ENCODE measurements at places on chromosomes 16 and 17.

- DNase-seq: no peak
These were observed 42.2 kb upstream of the HAPSTR1 start for GRCh38 chr16:9049241-9049640.

- DNase-seq: no peak
These were observed 256.3 kb upstream of the ZFHX3 start for GRCh38 chr16:73304008-73304774.

GRCh38 chr17:48992444-48992843 is 4.7 kb upstream of the IGF2BP1 start:
- DNase-seq: no peak

- DNase-seq: no peak
These were observed 4.0 kb downstream of the BPTF start for GRCh38 chr17:67829331-67829730.

GRCh38 chr16:15536843-15537242 is 102.5 kb downstream of the BMERB1 start:
- DNase-seq: no peak

DNA sequence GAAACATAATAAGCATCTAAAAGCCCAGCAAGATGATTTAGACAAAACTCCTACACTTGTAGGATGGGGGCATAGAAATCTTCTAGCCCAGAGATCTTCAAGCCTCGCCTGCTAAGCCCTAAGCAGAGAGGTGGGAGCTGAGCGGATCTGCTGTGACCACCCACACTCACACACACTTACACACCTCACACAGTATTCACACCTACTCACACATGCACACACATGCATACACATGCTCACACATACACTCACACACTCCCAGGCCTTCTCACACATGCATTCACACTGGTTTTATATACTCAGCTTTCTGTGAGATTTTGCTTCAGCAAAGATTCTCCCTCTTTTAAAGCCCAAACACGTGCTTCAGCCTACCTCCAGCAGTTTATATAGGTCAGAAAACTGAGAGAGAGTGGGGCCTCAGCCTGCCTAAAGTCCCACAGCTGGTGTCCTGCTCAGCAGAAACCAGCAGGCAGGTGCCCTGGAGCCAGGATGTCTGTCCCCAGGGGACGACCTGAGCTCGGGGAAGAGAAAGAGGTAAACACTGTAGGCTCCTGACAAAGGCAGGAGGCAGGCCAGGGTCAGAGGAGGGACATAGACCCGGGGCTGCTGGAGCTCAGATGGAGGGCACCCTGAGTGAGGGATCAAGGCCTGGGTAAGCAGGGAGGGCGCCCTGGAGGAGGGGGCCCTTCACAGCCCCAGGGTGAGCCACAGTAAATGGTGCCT is 12.0 kb upstream of the KRT19 start:
- DNase-seq: no peak

- no peak for DNase-seq
These were observed 31.0 kb downstream of the WNT3 start for GRCh38 chr17:46787478-46787877.

- no peak for DNase-seq
These were observed 22.9 kb downstream of the ALDH3A2 start for GRCh38 chr17:19671433-19671832.

- DNase-seq: no peak
These were observed 145.5 kb downstream of the AXIN2 start for GRCh38 chr17:65415991-65416390.

DNA sequence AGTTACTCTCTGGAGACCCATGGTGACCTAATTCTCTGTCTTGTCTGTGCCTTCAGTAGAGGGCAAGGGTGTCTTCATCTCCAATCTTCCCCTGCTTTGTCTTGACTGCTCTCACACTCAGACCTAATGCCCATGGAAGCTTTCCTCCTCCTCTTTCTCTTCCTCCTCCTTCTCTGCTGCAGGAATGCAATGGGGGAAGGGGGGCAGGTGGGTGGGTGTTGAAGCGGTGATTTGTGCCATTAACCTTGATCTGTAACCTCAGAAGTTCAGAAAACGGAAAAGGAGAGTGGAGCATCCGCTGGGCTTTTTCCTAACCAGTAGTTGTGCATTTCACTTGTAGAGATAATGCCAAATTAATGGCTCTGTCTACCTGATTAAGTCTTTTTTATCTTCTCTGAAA is 172.3 kb upstream of the CDH11 start:
- no peak for DNase-seq

DNA sequence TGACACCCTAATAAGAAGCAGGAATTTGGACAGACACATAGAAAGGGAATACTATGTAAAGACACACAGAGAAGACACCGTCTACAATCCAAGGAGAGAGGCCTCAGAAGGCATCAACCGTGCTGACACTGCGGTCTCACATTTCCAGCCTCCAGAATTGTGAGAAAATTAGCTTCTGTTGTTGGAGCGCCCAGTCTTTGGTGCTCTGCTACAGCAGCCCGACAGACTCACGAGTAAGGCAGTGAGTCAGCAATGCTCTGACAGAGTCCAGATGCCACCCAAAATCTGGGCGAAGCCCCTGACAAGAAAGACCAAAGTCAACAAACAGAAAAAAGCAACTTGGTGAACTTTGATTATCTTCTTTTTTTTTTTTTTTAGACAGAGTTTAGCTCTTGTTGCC is 32.5 kb upstream of the RAI1 start:
- no peak for DNase-seq

- DNase-seq: peak; percentile 36
These were observed 23.2 kb downstream of the DYNC1LI2 start for GRCh38 chr16:66728117-66728787.

GRCh38 chr17:74981318-74981978 is 6.0 kb upstream of the CDR2L start:
- DNase-seq: no peak

- no peak for DNase-seq
These were observed at the start of gene MIF4GD for GRCh38 chr17:75270966-75271232. MIF4GD (minus strand) TSS chr17:75271231; CDS start chr17:75270195, 1,036 bp downstream.

DNA sequence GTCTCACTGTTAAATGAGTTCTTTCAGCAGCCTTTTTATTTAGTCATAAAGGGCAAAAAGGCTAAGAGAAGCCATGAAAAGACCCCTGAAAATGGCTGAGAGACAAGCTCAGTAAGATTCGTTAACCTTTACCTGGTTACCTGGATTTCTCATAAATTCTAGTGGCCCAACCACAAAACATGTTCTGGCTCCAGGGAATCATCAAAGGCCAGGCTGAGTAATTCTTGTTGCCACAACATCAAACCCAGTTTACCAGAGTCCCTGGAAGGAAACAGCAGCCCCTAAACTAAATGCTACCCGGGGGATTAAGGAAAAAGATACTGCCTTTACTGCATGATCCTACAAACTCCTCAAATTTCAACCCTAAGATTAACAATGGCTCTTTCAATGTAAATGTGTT is 15.8 kb downstream of the CYTH1 start:
- DNase-seq: no peak

GRCh38 chr16:85331688-85332087 is 219.4 kb upstream of the CIBAR2 start:
- DNase-seq: no peak

DNA sequence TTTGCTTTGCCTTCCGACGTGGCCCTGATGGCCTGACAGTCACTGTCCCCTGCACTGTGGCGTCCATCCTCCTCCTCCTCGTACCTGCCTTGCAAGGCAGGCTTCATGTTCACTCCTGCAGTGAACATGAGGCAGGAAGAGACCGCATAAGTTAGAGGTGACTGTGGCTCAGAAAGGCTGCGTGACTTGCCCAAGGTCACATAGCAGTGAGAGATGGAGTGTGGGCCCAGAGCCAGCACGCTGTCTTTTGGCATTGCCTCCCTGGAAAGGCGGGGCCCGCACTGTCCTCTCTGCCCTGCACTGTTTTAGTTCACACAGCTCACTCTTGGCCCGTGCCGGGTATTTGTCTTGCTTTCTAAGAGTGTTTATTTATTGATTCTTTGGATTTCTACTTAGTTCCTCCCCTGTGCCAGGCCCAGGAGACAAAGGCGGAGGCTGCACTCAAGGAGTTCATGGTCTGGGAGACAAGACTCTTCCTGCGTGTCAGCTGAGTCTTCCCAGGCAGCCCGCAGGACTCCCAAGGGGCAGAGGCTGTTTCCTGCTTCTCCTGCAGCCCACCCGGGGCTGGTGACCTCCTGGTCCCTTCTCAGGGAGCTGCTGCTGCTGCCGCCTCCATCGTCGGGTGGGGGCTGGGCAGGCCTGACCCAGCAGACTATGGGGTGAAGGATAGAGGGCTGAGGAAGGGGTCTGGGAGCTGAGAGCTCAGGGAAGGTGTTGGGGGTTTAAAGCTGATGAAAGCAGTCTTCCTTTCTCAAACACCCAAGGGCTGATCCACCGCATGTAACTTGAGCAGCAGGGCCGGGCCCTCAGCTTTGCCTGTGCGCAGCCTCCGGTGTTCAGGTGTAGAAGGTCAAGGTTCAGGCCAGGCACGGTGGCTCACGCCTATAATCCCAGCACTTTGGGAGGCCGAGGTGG is 12.7 kb downstream of the CYGB start:
- no peak for DNase-seq

DNA sequence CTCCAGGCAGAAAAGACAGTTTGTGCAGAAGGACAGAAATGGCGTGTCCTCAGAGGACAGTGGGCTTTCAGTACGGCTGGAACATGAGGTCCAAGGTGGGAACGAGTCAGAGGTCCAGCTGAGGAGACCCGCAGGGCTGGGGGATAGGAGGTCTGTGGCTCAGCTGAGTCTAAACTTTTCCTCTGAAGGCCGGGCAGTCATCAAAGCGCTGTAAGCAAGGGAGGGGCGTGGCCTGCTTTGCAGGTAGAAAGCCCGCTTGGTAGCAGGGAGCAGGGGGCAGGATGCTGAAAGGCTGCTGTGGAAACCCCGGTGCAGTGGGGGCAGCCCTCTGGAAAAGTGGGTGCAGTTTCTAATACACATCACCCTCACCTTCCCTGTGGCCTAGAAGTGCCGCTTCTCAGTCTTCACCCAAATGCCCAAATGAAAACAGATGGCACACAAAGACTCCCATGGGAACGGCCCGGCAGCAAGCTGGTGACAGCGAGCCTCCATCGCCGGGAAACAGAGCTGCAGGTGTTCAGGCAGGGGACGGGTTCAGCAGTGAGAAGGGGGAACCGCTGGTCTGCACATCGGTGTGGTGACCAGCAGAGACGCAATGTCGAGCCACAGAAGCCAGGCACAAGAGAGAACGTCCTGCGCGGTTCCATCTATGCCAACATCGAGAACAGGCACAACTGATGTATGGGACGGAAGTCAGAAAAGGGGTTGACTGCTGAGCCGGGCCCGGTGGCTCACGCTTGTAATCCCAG is 12.2 kb upstream of the OSGIN1 start:
- DNase-seq: no peak

DNA sequence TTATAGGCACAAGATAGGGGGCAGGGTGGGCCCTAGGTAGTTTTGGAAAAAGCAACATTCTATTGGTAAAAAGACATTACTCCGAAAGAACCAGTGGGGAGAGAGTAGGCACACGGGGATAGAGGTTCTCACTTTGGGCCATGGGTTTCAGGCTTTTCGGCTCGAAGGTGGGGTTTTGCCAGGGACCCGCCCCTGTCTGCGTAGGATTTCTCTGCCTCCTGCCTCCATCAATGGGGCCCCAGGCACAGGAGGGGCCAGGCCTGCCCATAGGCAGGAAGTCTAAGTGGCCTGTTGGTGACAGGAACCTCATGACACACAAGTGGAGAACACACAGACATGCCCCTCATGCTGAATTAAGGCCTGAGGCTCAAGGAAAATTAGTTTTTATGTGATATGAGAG is 57.5 kb downstream of the RNF213 start:
- no peak for DNase-seq

- DNase-seq: no peak
These were observed 103.3 kb upstream of the ZFHX3 start for GRCh38 chr16:73151225-73151624.

DNA sequence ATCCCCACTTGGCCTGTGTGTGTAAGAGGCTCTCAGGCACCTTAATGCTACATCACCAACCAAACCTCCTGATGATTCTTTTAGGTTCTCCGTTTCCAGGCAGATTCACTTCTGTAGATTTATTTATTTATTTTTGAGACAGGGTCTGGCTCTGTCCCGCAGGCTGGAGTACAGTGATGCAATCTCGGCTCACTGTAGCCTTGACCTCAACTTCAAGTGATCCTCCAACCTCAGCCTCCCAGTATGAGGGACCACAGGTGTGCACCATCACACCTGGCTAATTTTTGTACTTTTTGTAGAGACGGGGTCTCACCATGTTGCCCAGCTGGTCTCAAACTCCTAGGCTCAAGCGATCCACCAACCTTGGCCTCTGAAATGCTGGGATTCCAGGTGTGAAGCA is 12.7 kb upstream of the MEOX1 start:
- DNase-seq: no peak

DNA sequence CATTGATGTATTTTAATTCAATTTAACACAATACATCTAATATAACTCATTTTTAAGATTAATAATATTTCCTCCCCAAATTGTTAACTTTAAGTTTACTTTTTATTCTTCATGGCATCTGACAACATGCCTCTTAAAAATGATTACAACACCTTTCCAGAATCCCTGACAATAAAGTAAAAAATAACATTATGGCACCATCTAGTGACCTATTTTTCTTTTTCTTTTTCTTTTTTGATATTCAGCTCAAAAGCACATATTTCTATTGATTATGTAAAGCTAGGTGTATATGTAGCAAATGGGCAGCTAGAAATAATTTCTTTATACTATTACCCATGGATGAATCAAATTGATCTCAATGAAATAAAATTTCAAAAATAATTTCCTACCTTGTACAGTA is 834.3 kb upstream of the CDH8 start:
- no peak for DNase-seq

DNA sequence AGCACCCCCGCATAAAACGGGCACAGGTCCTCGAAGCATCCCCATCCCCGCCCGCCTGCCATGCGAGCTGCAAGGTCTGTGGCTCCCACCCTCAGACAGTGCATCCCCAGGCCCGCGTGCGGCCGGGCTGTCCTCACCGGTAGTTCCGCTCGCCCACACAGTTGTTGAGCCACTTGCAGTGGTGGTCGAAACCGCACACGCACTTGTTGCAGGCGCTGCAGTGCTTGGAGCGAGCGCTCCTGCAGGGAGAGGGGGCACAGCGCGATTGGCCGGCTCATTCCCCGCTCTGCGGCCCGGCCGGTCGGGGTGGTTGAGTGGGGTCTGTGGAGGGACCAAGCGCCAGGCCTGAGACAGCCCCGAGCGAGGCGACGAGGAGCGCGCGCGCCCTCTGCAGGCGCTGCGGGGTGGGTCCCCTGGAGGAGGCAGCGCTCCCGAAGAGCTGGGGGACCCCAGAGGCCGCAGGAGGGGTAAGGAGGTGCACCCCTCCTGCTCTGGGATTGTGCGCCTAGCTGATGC is 6.0 kb upstream of the TPPP3 start:
- DNase-seq: no peak

GRCh38 chr17:34249478-34249877 is 5.6 kb upstream of the CCL2 start:
- no peak for DNase-seq

DNA sequence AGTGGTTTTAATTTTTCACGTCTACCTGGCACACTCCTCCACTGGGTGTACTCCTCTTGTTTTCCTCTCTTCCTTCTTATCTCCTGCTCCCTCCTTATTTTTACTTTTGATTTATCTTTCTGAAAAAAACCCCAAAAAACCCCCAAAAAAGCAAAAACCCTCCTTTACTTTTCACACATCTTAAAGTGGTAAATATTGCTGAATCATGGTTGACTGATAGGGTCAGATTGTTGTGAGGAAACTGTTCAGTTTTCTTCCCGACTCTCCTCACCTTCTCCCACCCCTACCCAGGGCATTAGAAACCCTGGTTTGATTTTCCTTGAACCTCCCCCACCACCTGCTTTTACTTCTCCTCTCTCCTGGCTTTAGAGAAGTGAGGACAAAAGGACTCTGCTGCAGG is 25.4 kb downstream of the ARHGAP44 start:
- DNase-seq: no peak

GRCh38 chr17:55859301-55859795 is 108.5 kb downstream of the PCTP start:
- DNase-seq: no peak

Measured in cerebellar nuclear complex (tissue), 1 donor.